ENCODE measurements at places on chromosomes 7 and 10. TPM values are rescaled to one million over a fixed set of nuclear protein-coding genes. Genes with fewer than 3 reads are reported as not detected.

The CABCOCO1 gene
- not detected for total RNA-seq

The CDC14C gene
- not detected for total RNA-seq

The PTPN20 gene
- 0.66 TPM for total RNA-seq

The DDC gene
- not detected for total RNA-seq

The ERVW-1 gene
- total RNA-seq, result not detected

The GBX1 gene
- not detected for total RNA-seq

The ARL3 gene
- total RNA-seq, result 5.0 TPM

The FAM25G gene
- not detected for total RNA-seq

The GDF2 gene
- total RNA-seq, result not detected

- DNase-seq, result no peak
These were observed 86.6 kb upstream of the LEP start for GRCh38 chr7:128154504-128154903.

DNA sequence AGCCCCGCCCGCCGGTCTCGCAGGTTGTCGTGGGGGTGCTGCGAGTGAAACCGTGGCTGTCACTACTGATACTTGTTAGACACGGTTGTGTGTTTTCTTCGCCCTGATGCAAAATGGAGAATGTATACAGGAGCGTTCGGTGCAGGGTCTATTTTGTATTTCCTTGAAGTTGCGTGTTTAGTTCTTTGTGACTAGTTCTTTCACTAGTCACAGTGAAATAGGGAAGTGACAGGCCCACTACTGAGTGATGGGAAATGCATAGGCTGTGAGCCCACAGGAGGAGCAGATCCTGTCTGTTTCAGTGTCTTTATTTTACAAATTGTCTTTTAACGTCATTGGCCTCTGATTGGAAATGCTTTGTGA is 675 bp downstream of the ABRAXAS2 start:
- peak; percentile 24 for DNase-seq

DNA sequence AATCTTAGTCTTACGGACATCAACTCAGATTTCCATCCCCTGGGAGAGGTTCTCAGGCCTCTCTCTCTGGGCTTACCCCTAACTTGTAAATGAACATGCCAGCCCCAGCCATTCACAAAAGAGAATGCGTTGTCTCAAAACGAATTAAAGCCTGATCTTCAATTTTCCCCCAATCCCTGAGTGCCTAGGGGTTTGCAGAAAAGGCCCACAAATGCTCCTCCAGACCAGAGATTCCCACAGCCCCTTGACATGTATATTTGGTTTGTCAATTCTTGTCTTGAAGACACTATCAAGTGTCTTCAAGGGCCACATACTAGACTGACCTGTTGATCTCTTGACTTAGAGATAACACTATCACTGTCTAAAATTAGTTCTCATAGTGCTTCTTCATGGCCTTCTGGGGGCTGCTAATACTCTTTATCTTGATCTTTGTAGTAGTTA is 11.9 kb upstream of the HOXA13 start:
- no peak for DNase-seq

DNA sequence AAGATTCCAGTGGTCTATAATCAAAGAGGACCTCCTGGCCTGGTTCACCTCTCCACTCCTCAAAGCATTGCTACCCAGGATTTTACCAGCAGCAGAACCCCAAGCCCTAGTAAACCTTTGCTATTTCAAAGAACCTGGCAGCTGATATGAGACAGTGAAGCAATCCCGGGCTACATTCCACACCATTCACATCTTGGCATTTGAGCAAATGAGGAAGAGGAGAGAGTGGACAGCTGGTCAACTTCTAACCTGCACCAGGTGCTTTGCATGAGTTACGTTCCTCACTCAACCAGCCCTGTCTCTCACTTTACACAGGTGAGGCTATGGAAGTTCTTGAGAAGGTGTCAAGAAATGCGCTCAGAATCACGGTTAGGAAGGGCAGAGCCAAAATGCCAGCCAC is 1.1 kb downstream of the CCDC3 start:
- DNase-seq, result no peak

DNA sequence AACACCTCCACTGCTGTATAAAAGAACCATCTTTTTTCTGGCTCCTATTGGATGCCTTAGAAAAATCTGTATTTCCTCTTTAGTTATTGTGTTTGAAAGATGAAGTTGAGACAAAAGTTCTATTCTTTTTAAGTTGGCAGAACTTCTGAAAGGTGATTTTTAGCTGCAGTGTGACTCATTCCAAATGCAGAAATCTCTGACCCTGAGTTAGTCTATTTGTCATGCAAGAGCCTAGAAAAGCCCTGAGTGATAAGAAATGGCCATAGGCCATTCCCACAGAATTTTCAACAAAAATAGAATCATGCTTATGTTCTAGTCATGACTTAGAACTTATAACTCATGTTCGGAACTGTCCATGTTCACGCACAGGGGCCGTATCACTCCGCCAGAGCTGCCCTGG is 89.1 kb downstream of the EGFR start:
- DNase-seq, result no peak

DNA sequence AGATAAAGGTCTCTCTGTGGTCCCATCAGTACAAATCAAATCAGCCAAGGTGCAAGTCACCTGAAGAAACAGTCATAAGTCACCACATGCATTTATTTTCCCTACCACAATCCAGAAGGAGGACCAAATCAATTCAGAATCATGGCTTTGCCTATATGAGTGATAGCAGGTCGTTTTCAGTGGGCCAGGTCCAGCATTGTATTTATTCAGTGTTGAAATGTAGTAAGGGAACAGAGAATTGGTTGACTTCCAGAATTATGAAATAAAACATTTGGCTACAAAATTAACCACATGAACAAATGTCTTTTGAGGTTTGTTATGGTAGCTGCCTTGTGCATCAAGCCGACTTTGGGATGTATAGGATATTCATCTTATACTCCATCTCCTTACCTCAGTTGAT is 88.4 kb downstream of the POLR1F start:
- no peak for DNase-seq

GRCh38 chr10:102726274-102726673 is 11.8 kb downstream of the SFXN2 start:
- no peak for DNase-seq

DNA sequence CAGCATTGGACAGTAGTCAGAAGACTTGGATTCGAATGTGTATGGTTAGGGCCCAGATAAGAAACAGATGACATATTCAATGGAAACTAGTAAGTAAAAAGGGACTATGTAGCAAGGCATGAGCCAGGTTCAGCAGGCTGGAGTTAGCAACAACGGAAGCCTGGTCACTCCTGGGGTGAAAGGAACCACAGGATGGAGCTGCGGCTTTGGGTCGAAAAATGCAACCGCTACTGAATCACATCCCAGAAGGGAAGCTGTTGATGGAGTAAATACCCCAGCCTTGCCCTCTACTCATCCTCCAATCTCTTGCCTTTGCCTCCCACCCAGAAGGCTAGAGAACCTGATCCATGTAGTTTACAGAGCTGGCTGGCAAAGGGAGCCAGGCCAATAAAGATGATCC is 37.5 kb upstream of the EGR2 start:
- DNase-seq, result no peak

DNA sequence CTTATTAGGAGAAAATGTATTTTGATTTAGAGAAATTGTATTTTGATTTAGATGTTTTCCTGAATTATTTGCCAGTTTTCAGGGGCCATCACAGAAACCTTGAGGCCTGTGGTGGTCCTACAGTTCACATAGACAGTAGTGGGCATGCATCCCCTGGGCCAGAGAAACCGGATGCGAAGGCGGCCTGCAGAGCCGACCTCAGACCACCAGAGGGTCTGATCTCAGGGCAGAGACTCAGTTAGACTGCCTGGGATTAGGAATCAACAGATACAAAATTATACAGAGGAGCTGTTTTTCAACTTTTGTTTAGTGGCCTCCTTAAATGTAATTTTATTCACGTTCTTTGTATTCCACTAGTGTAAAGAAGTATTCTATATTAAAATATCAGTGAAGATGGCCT is 158.4 kb downstream of the PAXIP1 start:
- no peak for DNase-seq

- no peak for DNase-seq
These were observed 552.5 kb upstream of the MBL2 start for GRCh38 chr10:53325066-53325465.

GRCh38 chr10:77578583-77579227 is 58.9 kb downstream of the KCNMA1 start:
- DNase-seq, result no peak

GRCh38 chr7:41621953-41622831 is 80.7 kb downstream of the INHBA start:
- DNase-seq, result no peak

GRCh38 chr7:22485189-22485588 is 14.8 kb downstream of the STEAP1B start:
- DNase-seq, result no peak

DNA sequence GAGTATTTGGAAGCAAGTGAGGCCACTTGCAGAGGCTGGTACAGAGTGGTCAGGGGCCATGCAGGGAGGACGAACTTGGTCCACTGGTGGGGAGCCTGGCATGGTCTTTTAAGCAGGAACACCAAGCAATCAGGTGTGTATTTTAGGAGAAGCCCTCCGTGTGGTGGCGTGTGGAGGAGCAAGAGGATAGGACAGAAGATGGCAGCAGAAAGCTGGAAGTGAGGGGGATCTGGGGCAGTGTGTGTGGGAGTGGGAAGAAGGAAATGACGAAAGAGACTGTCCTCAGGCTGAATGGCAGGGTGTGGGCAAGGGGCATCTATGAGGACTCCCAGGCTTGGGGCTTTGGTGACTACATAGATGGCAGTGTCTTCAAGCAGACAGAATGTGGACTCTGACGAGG is 51.2 kb downstream of the TEX36 start:
- no peak for DNase-seq

GRCh38 chr10:65312876-65313275 is 1613.0 kb upstream of the LRRTM3 start:
- no peak for DNase-seq

GRCh38 chr7:96233084-96233483 is 88.8 kb downstream of the SLC25A13 start:
- DNase-seq, result no peak

- no peak for DNase-seq
These were observed 173.0 kb upstream of the LANCL2 start for GRCh38 chr7:55191926-55192692.

DNA sequence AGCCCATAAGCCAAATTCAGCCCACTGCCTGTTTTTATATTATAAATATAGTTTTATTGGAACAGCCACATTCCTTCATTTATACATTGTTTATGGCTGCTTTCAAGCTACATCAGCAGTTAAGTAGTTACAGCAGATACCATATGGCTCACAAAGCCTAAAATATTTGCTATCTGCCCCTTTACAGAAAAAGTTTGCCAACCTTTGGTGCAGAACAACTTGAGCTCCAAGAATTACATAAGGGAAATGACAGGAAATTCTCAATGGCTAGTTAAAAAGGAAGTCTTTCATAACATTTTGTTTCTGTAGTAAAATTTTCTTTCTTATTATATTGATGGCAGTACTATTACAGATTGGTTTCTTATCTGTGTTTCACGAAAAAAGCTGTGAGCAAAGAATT is 59.3 kb downstream of the COL28A1 start:
- DNase-seq, result no peak

GRCh38 chr7:81161451-81162075 is 242.7 kb upstream of the SEMA3C start:
- DNase-seq, result no peak

DNA sequence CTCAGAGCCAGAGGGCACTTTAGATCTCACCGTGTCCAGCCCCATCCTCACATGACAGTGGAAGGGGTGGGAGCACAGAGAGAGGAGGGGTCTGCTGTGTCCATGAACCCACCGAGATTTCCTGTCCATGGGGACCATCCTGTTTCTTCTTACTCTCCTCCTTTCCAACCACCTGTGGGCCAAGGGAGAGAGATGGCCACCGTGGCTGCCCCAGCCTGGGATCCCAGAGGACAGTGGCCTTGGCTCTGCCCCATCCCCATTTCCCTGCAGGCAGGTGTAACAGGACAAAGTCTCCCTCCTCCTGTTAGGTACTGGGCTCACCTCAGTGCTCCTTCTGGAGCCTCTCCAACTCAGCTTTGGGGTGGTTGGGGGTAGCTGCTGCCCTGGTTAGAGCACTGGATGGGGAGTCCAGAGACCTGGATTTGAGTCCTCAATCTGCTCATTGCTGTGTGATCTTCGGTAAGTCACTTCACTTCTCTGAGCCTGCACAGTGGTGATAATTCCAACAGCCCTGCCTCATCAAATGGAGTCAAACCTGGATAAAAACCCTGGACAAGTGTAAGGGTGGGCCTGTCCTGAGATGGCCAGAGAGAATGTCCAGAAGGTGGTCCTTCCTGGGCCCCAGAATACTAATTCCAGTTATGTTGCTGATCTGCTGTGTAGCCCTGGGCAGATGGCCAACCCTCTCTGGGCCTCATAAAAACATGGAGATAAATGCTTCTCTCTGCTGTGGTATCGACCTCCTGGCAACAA is 17.8 kb upstream of the PCBD1 start:
- no peak for DNase-seq

GRCh38 chr7:21942955-21943354 is 2.7 kb downstream of the CDCA7L start:
- no peak for DNase-seq

DNA sequence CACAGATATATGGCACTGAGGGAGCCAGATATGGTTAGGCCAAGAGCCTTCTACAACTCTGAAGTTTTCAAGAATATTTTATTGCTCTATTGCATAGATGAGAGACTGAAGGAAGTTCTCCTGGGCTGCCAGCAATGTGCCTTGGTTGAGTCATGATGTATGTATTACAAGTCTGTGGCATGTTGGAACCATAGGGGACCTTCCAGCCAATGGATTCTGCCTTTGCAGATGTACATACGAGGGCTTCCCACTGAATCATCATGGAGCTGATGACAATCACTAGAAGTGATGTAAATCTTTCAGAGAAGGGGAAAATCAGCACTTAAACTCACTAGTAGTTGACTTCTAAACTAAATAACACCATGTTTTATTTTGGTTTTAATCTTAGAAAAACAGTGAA is 419.5 kb downstream of the PHTF2 start:
- DNase-seq, result no peak

DNA sequence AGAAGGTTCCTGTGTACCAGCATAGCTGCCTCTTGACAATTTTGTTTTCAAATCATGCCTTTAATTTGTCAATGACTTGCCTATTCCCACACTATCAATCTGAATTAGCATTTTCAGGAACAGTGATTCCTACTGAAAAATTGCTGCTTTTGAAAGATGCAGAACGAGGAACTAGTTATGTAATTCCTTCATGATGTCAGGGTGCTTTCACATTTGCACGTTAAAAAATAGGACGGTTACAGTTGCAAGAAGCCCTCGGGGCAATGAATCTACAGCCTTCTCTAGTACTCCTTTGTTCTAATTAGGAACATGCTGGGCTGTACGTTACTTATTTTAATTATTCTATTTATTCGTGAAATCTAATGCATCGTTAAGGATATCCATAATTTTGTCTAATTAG is 253.9 kb downstream of the OTUD1 start:
- no peak for DNase-seq

- DNase-seq, result no peak
These were observed 57.8 kb downstream of the BAMBI start for GRCh38 chr10:28734938-28735759.

All from T-cell (primary cell).